NCI-H1092 treated with DMSO at 0.1 percent for 48 hours (cell line): ENCODE measurements at places on chromosomes 6 and 20.
A peak's percentile ranks its signal among the peaks of the same experiment; 100 is the strongest.

- DNase-seq, result no peak
Observed at GRCh38 chr20:58599966-58600365, 51.1 kb upstream of the STX16 start.

GRCh38 chr6:169960003-169960344, 208.6 kb downstream of the ERMARD start:
- peak; percentile 43 for DNase-seq

DNA sequence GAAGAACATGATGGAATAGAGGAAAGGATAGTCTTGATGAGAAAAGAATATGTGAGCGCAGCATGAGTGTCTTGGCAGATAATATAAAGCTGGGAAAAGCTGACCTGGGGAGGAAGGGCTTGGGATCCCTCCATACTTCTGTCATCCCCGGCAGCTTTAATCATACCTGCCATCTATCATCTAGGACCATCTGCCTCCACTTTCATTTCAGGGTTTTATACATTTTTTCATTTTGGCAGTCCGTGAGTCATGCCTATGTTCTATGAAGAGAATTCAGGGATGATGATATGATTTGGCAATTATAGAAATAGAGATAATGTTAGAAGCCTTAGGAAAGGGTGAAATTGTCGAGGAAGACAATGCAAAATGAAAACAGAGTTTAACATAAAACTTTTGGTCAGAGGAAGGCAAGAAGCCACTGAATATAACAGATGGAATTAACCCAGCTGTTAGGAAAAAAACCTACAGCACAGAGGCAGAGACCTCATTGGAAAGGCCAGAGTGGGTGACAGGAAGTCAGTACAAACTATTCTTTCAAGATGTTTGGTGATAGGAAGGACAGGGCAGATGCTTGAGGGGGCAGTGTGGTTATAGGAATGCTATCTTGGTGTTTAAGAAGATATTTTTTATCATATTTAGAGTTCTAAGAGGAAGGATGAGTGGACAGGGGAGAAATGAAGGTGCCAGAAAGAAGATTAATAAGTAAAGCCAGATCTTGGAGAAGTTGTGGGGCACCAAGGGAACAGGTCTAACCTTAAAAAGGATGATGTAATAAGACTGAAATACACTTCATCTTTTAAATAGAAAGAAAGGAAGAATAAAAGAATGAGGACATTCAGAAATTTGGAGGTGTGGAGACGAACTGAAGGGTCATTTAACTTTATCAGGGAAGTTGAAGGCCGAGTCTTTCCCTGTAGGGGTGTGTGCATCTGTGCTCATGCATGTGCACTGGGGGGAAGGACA, 37.8 kb downstream of the MARCKS start:
- no peak for DNase-seq

- DNase-seq, result no peak
Observed at GRCh38 chr6:131894493-131895424, 56.4 kb downstream of the CCN2 start.

- no peak for DNase-seq
Observed at GRCh38 chr6:101747160-101747559, 353.7 kb downstream of the GRIK2 start.

DNA sequence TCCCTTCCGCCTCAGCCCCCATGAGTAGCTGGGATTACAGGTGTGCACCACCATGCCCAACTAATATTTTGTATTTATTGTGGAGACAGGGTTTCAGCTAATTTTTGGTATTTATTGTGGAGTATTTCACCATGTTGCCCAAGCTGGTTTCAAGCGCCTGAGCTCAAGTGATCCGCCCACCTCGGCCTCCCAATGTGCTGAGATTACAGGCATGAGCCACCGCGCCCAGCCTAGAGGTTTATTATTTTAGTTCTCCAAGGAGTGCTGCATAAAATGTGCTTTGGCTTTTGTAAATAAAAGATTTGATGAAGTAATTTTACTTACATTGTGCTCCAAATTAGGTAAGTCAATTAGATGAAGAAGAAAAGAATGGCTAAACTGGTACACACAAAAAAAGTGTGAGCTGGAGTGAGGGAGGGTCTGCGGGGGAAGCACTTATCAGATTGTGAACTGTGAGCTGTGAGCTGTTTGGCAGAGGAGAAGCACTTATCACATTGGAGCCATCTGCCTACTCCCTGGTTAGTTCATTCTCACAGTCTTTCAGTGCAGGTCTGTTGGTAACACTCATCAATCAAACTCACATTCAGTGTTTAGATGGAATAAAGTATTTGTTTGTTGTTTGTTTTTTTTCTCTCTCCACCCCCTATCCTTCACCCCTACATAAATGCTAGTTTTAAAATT, 398.0 kb downstream of the EPHA7 start:
- DNase-seq, result peak; percentile 16

- peak; percentile 16 for DNase-seq
Observed at GRCh38 chr20:32780749-32781655, 18.8 kb downstream of the DNMT3B start.

DNA sequence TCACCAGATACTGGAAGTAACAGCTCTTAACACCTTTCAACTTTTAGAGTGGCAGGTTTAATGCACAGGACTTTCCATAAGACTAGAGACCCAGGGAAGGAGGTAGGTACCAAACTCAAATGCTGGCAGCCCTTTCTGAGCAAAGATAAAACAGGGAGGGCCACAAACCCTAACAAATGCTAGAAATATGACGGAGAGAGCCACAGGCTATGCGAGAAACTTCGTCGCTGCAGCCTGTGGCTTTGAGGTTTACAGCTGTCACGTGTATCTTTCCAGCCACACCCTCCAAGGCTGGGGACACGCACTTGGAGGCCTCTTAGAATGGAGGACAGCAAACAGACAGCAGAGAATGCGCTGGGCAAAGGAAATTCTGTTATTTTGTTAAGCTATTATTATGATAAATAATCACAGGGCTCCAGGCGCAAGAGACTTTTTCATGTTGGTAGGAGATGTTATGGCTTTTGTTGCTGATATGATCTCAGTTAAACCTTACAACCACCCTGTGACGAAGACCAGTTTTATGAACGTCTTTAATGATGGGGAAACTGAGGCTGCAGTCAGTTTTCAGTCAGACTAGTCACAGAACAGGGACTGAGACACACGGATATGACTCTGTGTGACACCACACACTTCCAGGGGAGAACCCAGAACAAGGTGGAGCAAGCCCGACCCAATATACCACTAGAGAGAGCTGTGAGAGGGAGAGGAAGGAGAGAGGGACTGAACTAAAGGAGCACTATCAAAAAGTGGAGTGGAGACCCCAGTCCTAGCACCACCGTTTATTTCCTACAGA, 2.0 kb downstream of the TRAM2 start:
- no peak for DNase-seq

DNA sequence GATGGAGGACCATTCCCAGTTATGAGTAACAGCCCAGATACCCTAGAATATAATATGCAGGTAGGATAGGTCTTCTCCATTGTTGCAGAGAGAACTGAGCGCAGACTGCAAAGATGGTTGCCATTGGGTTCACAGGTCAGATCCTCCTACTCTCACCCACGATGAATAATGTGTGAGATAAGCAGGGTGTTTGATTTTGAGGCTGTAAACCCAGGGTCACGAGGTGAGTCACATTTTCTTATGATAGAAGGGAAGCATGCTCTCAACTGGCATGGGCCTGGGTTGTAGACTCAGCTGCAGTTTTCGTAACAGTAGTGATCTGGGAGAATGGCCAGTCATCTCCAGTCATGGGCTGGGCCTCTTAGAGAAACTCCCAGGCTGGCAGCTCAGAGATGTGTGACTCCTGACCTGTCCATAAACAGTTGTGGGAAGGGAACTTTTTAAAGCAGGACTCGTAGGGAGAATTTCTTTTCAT, 74.2 kb downstream of the CD164 start:
- no peak for DNase-seq

DNA sequence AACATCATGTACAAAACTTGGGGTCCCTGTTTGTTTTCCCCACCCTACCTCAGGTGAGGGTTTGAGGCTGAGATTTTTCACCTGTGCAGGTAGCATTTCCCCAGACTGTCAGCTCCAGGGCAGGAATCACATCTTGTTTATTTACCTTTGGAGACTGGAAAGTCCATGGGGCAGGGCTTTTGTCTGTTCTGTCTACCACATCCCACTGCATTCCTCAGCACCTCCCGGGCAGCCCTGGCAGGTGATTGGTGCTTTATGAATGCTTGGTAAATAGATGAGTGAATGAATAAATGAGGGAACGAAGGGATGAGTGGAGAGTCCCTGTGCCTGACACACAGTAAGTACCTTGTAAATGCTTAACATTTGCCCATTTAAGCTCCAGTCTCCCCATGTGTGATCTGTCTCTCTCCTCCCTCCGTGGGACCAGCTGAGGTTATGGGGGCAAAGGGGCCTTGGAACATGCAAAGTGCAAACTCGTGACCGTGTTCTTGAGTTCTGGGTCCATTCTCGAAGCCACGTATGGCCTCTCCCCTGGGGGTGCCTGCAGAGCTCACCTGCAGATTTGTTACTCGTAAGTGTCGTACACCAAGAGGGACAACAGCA, 69.7 kb upstream of the PMEPA1 start:
- no peak for DNase-seq

- DNase-seq, result peak; percentile 57
Observed at GRCh38 chr6:89412071-89413005, at the start of gene RRAGD. RRAGD (minus strand) TSS chr6:89412273; CDS start chr6:89411993, 280 bp downstream.

DNA sequence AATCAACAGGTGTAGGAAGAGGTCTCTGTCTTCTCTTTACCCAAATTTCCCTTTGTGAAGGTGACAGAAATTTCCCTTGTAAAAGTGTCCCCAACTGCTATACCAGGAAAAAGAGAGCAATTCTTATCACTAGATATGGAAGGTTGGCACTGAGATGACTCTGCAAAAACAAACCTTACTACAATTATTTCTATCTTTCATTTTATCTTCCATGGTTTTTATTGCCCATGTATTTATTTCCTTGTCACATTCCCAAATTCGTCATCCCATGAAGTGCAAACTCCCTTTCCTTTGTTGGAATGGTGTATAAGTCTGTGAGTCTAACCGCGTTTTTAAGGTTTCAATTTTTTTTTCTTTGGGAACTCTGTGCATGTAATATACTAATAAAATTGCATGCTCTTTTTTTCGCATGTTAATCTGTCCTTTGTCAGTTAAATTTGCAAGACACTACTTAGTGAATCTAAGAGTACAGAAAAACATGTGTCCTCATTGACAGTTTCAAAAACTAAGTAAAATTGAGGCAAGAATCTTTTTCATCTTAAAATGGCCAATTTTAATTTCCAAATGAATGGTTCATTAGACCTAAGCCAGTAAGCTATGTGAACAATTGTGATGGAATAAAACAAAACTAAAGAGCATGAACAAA, 35.4 kb upstream of the HFE start:
- DNase-seq, result no peak

GRCh38 chr6:89122625-89123024, 4.8 kb upstream of the SRSF12 start:
- DNase-seq, result peak; percentile 38

- no peak for DNase-seq
Observed at GRCh38 chr20:23059846-23060245, 10.4 kb upstream of the THBD start.

DNA sequence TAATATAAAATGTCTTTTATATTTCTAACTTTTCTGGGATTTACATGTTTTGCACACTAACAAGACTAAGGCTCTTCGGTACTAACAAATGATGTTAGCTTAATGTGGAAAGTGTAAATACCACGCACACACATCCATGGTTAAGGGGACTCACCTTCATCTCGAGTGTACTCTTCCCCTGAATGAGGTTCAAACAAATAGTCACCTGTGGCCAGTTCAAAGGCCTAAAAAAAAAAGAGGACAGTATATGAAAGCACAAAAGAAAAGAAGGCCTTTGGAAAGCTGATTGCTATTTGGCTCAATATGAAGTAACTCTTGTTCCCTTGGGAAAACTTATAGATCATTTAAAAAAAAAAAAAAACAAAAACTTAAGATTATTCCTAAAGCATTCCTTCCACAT, 37.2 kb downstream of the LHFPL5 start:
- no peak for DNase-seq

DNA sequence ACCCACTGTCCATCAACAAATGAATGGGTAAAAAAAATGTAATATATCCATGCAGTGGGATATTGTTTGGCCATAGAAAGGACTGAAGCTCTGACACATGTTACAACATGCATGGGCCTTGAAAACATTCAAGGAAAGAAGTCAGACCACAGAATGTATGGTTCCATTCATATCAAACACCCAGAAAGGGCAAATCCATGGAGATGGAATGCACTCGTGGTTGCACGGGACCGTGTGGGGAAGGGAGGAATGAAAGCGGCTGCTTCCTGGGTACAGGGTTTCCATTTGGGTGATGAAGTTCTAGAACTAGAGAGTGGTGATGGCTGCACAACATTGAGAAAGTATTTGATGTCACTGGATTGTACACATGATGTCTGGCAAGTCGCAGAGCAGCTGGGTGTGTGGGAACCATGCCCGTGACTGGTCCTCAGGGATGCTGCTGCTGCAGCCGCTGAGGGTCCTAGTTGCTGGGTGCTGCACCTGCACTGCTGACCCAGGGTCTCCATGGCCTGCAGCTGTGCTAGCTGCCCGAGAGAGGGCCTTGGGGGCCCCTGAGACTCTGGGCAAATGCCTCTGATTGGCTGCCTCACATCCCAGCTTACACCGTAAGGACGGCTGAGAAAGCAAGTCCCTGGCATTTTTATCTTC, 220.3 kb downstream of the NRN1 start:
- DNase-seq, result no peak

DNA sequence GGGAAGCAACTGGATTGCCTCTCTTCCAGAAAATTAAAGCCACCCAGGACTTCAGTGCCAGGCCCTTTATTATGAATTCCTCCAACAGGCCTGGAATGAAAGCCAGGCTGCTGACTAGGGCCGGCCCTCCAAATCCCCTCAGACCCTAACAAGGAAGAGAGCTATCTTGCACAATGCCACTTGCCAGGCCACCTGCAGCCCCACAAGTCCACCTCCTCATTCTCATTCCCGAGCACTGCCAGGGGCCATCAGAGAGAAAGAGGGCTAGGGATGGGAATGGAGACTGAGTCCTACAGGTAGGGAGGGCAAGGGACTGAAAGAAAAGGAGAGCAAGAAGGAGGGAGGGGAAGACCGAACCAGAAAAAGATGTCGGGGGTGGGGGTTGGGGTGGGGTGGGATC, 86.5 kb downstream of the MRPL14 start:
- DNase-seq, result no peak

GRCh38 chr20:14992961-14993360, 655.5 kb upstream of the FLRT3 start:
- no peak for DNase-seq

GRCh38 chr6:69880601-69881000, 14.2 kb downstream of the COL19A1 start:
- DNase-seq, result no peak

DNA sequence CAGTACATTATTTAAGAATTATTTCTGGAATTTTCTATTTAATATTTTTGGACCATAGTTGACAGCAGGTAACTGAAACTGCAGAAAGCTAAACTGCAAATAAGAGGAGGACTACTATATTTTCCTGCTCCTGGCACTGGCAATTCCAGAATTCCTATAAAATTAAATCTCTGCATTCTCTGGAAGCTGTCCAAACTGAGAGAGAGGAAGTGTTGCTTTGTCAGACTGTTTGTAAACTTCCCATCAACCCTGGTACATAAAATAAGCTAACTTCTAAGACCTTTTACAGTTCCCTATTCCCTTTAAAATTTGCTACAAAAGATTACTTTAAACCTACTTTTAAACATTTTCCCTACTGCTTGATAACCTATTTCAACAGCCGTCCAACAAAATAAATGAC, 196.1 kb upstream of the RUNX2 start:
- no peak for DNase-seq
